Aorta (tissue), 5 donors: ENCODE measurements at places on chromosomes 3 and 15. TPM values are rescaled to one million over a fixed set of nuclear protein-coding genes. Genes with fewer than 3 reads are reported as not detected.

GRCh38 chr3:29822071-29822470 lies 541.2 kb downstream of the RBMS3 start:
- no peaks in the 10 kb centered on the region for H3K36me3 ChIP-seq
- H3K27ac ChIP-seq = no peak overlapping the region
- no peak for DNase-seq
- no peak overlapping the region for H3K4me3 ChIP-seq
- peaks cover 7% of the 10 kb centered on the region for H3K4me1 ChIP-seq

- no peak for DNase-seq
- no peaks in the 10 kb centered on the region for H3K27me3 ChIP-seq
- no peaks in the 10 kb centered on the region for H3K4me1 ChIP-seq
Observed at GRCh38 chr3:116299646-116300081, 145.6 kb downstream of the LSAMP start.

PPARG gene
- total RNA-seq = 21.0 TPM

FOXB1 gene
- total RNA-seq = not detected

DNA sequence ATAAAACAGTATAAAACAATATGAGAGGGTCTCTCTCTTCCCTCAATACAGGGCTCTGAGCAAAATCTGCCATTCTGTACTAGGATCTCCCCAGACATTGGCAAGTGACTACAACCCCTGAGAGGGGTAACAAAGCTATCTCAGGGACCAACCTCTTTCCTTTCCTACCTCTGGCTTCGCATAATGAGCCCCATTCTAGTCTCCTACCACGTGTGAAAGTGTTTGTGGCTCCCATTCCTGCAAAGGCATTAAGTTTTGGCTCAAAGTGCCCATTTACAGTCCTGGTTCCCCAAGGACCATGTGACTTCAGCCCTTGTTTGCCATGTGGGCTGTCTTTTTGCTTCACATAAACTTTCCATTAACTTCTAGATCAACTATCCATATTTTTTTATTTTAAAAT lies 46.4 kb downstream of the SCN11A start:
- no peak for DNase-seq
- H3K36me3 ChIP-seq = no peaks in the 10 kb centered on the region
- no peak overlapping the region for H3K27ac ChIP-seq
- H3K4me3 ChIP-seq = no peak overlapping the region

PTPRG gene
- total RNA-seq = 150 TPM

- H3K4me1 ChIP-seq = peaks cover 2% of the 10 kb centered on the region
- no peak overlapping the region for H3K27ac ChIP-seq
- H3K36me3 ChIP-seq = no peaks in the 10 kb centered on the region
- no peaks in the 10 kb centered on the region for H3K27me3 ChIP-seq
- H3K4me3 ChIP-seq = no peak overlapping the region
- no peak for DNase-seq
Observed at GRCh38 chr15:58221591-58222241, 83.5 kb downstream of the AQP9 start.

RTP1 gene
- 0.48 TPM for total RNA-seq

DNA sequence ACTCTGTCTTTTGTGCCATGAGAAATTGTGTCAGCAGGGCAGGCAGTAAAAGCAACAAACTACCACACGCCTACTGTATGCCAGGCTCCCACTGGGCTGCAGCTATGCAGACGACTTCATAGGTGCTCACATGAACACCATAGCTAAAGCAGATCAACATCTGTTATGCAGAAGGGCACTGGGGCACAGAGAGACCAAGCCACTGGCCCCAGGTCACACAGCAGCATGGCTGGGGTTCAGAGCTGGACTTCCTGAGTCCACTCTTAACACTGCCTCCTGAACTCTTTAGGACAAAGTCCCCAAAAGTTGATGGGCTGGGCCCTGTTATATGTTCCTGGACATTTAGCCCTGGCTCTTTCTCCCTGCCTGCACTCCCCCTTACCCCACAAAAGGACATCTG lies 12.4 kb downstream of the TPRA1 start:
- no peaks in the 10 kb centered on the region for H3K27me3 ChIP-seq
- no peaks in the 10 kb centered on the region for H3K4me1 ChIP-seq
- no peak overlapping the region for H3K27ac ChIP-seq
- H3K36me3 ChIP-seq = peaks cover 3% of the 10 kb centered on the region
- no peak overlapping the region for H3K4me3 ChIP-seq
